KBM-7 (cell line): ENCODE measurements at places on chromosomes 5 and 9.
A peak's percentile ranks its signal among the peaks of the same experiment; 100 is the strongest.

DNA sequence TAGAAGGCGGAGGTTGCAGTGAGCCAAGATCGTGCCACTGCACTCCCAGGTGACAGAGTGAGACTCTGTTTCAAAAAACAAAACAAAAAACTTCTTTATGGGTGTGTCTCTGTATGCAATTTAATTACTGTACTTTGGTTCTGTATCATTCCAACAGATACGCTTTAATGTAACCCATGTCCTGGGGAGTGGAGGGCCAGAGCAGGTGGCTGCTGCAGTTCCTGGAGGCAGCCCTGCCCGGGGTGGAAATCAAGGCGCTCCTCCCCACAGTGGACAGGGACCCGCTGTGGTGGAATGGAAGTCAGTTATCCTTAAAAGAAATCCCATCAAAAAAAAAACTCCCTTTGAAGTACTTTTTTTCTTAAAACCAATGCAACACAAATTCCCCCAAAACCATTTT is 1.9 kb downstream of the DAP start:
- no peak for DNase-seq

DNA sequence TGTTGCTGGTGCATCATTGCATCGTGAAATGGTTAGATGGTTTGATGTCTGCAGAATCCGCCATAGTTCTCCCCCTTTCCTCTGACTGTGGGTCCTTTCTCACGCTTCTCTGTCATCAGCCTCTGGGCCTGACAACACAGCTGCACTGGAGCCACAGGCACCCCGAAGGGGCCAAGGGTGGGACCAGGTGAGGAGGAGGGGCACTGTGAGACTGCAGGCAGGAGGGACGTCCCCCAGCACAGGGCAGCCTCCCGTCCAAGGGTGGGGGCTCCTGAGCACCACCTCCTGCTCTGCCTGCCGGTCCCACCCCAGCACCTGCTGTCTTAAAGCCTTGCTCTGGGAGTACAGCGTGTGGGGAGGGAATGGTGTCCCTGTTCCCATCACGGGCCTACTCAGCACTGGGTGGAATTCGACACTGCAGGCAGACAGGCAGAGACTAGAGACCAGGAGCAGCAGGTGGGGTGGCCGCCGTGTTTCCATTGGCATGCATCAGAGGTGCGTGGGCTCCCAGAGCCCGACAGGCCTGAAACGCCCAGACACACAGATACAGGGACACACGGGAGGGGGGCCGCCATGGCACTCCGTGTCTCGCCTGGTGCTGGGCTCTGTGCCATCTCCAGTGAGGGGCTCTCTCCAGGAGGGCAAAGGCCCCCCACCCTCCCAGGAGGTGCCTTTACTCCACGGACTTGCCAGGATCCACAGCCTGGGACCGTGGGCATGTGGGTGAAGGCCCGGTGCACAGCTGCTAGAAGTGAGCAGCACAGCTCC is 15.0 kb downstream of the CACNA1B start:
- DNase-seq, result no peak

- DNase-seq, result no peak
Observed at GRCh38 chr5:54095969-54096368, 214.4 kb downstream of the ARL15 start.

GRCh38 chr9:137317718-137318511 is 15.8 kb upstream of the NRARP start:
- no peak for DNase-seq

- no peak for DNase-seq
Observed at GRCh38 chr5:175701797-175702196, 43.9 kb downstream of the HRH2 start.

- peak; percentile 51 for DNase-seq
Observed at GRCh38 chr5:74433896-74434829, 206.4 kb downstream of the ENC1 start.

- DNase-seq, result peak; percentile 24
Observed at GRCh38 chr5:1502046-1502736, 21.6 kb downstream of the LPCAT1 start.

GRCh38 chr5:72290356-72291133 is 29.5 kb downstream of the MRPS27 start:
- no peak for DNase-seq

DNA sequence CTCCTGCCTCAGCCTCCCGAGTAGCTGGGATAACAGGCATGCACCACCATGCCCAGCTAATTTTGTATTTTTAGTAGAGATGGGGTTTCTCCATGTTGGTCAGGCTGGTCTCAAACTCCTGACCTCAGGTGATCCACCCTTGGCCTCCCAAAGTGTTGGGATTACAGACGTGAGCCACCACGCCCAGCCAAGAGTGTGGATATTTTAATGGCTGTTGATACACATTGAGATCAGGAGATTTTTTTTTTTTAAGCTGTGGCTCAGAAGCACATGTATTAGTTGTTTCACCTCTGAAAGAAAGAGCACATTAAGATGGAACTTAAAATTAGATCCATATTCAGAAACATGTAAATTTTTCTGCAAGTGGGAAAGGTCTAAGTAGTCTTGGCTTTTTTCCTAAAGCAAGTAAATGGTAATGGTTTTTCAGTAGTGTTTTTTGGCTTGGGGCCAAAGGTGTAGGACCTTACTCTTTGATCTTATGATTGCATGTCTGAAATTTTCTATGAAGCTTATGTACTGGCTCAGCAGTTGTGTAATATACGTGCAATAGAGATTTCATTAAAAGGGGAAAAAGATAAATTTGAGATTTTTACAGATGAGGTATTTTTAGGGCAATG is 9.9 kb downstream of the RBM27 start:
- DNase-seq, result no peak

GRCh38 chr5:111853748-111854147 is 96.8 kb upstream of the NREP start:
- DNase-seq, result peak; percentile 50

GRCh38 chr9:92422611-92423338 is 1.5 kb downstream of the OMD start:
- DNase-seq, result no peak

GRCh38 chr5:35233121-35233520 is 2.8 kb upstream of the PRLR start:
- DNase-seq, result no peak

- DNase-seq, result no peak
Observed at GRCh38 chr5:152376886-152377285, 28.2 kb downstream of the NMUR2 start.

GRCh38 chr9:114270120-114270975 is 52.5 kb upstream of the ORM1 start:
- DNase-seq, result no peak

DNA sequence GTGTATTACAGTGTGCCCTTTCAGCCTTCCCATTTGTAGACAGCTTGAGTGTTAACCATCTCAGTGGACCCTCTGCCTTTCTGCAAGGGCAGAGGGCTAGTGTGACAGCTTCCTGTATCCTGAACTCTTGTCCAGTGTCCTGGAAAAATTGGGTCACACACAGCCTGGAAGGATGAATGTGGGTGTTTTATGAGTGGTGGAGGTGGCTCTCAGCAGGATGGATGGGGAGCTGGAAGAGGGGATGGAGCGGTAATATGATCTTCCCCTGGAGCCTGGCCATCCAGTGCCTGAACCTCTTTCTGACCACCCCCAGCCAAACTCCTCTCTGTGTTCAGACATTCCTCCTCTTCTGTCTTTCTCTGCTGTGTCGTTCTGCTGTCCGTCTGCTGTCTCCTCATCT is 113.0 kb downstream of the KIF4B start:
- DNase-seq, result no peak

DNA sequence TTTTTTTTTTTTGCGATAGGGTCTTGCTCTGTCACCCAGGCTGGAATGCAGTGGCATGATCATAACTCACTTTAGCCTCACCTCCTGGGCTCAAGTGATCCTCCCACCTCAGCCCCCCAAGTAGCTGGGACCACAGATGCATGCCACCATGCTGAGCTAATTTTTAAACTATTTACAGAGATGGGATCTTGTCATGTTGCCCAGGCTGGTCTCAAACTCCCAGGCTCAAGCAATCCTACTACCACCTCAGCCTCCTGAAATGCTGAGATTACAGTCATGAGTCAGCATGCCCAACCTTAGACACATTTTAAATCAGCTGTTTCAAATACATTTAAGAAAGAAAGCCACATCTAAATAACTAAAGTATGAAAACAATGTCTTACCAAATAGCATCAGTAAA is 439.0 kb downstream of the EBF1 start:
- DNase-seq, result no peak

GRCh38 chr5:107950776-107951175 is 280.0 kb upstream of the EFNA5 start:
- no peak for DNase-seq

- DNase-seq, result no peak
Observed at GRCh38 chr5:55927861-55928655, 66.7 kb downstream of the IL6ST start.

DNA sequence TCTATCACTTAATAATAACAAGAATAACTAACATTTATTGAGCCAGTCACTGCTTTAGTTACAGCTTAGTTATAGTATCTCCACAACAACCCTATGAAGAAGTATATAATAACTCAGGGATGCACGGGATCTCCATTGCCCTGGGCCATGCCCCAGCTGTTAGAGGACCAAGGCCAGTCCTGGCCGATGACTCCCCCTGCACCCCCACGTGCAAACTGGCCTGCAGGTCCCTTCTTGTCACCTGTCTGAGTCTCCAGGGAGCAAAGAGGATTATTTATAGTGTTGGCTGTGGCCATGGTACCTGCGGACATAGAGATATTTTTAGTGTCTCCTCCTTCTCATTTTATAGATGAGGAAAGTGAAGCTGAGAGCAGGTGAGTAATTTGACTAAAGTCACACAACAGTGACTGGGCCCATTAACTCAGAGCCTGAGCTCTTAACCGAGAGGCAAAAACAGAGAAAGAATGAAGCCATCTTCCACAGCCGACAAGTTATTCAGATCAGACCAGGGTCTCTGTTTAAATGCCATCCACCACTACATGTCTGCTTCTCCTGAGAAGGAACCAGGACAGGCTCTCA is 94.4 kb downstream of the TMEM215 start:
- DNase-seq, result no peak

GRCh38 chr9:81575956-81576355 is 113.4 kb downstream of the TLE1 start:
- DNase-seq, result no peak

- DNase-seq, result no peak
Observed at GRCh38 chr5:170256571-170256970, 23.8 kb downstream of the C5orf58 start.

DNA sequence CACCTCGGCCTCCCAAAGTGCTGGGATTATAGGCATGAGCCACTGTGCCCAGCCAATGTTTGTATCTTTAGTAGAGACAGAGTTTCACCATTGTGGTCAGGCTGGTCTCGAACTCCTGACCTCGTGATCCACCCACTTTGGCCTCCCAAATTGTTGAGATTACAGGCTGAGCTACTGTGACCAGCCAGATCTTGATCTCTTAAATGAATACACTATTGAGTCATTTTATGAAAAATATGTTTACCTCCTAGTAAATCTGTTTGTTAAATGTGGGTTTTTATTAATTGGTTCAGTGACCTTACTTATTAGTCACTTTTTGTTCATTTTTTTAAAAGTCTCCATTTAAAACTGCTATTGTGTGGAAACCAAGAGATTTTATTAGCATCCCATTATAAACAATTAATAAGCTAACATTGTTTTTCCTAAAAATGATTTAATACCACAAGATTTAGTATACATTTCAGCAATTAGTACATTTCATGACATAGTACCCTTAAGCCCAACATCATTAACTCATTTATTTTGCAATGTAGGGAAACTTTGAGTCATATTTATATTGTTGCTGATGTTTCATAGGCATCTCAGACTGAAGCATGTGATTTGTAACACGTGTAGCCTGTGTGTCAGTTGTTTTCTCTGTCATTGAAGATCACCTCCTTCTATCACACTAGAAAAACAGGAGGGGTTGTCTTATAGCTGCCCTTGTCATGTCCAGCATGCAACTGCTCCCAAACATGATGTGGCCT is 261.2 kb downstream of the TAF11L14 start:
- DNase-seq, result no peak

DNA sequence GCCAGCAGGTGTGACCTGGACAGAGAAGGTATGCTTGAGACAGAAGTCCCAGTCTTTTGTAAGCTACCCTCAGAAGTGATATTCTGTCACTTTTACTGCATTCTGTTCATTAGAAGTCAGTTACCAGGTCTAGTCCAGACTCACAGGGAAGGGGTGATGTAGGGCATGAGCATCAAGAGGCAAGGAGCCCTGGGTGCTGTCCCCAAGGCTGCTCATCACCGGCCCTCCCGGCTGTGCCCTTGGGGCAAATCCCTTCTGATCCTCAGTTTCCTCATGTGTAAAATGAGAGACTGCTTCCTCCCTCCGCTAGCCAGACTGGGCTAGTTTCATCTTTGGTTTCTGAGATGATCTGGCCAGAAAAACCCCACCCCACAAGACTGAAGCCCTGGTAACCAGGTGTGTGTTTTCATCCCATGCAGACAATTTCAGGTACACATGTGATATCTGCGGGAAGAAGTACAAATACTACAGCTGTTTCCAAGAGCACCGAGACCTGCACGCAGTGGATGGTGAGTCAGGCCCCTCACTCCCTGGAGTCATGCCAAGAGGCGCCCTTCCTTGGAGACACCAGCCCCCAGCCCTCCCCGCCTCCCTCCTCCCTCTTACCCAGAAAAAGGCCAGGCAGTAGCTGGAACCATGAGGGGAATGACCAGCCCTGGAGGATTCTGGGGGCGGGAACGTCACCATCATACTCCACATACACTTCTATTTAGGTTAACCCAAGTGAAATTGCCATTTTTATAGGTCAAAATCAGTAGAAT is 71.0 kb downstream of the AMBP start:
- no peak for DNase-seq

DNA sequence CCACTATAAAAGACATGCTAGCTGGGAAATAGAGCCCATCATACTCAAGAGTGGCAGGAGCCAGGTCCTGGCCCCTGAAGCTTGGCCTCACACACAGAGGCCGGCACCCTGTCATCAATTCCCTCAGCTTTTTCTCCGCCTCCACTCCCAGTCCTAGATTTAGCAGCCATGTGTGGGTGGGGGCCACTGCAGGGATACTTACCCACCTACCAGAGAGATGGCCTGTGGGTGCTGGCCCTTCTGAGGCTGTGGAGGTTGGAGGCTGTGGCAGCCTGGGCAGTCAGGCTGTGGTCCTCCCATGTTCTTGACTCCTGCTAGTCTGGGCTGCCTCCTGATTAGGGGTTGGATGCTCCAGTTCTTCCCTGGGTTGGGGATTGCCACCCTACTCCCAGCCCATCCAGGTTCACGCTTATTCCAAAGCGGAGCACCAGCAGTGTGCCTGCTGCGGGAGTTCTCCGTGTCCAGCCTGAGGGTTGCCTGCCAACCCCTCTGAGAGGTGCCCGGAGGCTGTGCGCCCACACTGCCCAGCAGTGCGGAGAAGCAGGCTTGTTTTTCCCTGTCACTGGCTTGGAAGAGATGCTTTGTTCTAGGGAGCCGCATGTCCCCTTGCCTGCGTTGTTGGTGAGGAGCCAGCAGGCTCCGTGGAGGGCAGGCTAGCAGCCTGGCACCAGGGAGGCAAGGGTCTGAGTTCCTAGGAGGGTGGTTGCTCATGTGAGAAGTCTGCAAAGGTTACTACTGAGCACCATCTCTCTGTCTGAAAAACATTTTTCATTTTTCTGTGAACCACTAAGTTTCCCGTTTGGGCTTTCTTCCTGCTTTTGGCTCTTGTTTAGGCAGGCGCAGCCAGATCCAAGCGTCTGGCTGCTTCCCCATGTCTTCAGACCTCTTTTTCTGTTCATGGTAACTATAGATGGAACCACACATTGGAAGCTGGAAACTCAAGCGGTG is 7.5 kb downstream of the SLC22A5 start:
- no peak for DNase-seq
